ENCODE measurements at places on chromosomes 16 and 17.

GRCh38 chr17:37338847-37339246 is 36.9 kb upstream of the C17orf78 start:
- DNase-seq: no peak

GRCh38 chr17:28615260-28615940 is 1.4 kb upstream of the RSKR start:
- DNase-seq: no peak

DNA sequence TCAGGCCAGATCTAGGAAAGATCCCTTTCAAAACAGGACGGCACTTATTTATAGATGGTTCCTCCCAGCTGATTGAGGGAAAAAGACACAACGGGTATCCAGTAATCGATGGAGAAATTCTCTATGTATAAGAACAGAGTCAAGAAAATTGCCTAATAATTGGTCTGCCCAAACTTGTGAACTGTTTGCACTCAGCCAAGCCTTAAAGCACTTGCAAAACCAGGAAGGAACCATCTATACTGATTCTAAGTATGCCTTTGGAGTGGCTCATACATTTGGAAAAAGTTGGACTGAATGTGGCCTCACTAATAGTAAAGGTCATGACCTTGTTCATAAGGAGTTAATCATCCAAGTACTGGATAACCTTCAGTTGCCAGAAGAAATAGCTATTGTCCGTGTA is 5.9 kb downstream of the HPR start:
- DNase-seq: no peak

DNA sequence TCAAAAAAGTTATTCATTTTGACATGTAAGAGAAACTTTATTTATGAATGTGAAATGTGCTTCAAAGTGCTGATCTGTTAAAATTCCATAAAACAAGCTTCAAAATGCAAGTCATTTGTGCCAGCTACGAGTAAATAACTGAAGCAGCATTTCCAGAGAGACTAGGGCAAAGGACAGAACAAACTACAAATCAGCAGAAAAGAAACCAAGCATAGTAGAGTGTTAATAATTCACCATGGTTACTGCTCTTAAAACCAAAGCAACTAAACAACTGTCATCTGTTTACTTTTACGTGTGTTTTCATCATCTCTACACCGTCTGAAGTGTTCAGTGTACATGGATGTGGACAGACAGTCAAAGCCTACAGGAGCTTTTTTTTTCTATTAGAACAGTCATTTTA is 1.6 kb upstream of the ASPA start:
- no peak for DNase-seq

- no peak for DNase-seq
These were observed 130.8 kb upstream of the CHMP6 start for GRCh38 chr17:80860703-80861417.

DNA sequence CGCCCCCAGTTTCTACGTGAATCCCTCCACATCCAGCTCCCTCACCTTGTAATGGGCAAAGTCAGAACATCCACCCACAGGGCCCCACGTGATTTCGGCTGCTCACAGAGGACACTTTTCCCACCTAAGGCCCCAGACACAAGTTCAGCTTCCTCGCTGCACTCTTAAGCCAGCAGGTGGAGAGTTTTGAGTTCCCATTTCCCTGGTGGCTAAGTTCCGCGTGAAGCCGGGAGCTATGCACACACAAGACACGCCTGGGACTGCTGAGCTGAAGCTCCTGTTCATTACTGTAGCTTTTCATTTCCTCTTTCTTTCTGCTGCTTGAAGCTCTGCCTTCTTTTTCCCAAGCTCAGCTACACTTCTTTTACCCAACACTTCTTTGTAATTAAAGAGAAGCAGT is 273.8 kb downstream of the NPIPA8 start:
- no peak for DNase-seq

DNA sequence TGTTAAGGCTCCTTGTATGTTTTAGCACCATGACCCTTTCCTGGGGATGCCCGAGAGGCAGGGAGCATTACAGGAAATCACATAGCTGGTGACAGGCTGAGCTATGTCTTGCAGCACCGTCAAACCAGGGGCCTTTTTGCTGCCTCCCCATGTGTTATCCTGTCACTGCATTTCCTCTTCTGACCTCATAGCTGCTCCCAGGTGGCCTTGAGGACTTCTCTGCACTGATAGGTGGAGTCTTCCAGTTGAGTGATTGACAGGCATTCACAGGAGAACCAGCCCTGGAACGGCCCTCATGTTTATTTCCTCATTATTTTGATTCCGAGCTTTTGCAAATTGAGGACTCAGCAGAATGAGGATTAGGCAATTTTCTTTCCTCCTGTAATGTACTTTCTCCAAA is 349.6 kb downstream of the HAPSTR1 start:
- no peak for DNase-seq

GRCh38 chr17:8294814-8295316 is 335 bp downstream of the SLC25A35 start:
- no peak for DNase-seq

DNA sequence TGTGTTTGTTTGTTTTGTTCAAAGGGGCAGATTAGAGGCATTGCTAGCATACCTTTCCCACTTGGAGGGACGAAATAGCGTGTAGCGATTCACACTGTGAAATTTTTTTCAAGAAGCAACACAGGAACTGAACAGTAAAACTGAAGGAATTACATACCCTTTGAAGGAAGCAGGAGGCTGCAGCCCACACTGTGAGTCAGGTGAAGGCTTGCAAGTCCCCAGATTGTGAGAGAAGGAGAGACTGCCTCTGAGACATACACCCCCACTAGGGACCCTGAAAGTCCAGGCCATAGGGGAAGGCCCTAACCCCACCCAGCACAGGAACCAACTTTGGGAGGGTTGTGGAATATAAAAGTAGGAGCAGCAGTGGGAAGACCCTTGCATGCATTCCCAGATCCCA is 69.6 kb upstream of the HS3ST3A1 start:
- no peak for DNase-seq

DNA sequence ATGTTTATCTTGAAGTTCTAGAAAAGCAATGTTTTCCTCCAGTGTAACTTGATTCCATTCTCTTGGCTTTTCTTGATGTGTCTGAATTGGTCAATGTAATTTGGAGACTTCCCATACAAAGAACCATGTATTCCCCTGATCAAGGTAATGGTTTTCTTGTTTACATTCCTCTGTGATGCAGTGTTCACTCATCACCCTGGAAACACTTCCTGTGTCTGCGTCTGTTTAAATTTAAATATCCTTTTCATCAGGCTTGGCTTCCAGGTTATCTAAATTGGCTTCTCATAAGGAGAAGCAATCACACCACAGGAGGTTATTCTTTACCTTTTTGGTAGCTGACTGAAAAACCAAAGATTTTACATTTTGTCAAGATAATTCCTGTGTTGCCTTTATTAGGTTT is 237.3 kb upstream of the WSCD1 start:
- DNase-seq: no peak

DNA sequence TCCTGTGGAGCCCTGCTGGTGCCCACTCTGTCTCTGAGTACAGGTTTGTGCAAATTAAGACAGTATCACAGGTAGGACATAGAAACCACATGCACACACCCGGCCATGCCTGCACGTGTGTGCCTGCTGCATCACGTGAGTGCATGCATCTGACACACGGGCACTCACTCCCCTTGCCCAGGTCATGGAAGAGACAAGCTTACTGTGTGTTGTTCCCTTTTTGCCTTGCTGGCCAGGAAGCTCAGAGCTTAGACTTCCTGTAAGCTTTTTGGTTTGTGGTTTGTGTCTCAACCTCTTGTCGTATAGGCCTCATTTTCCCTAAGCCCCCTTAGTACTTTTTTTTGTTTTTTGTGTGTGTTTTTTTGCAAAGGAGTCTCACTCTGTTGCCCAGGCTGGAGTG is 25.0 kb downstream of the ZNF469 start:
- no peak for DNase-seq

- no peak for DNase-seq
These were observed 2.9 kb upstream of the ABCA10 start for GRCh38 chr17:69231521-69231920.

GRCh38 chr17:54666559-54666958 is 234.1 kb upstream of the TOM1L1 start:
- no peak for DNase-seq

DNA sequence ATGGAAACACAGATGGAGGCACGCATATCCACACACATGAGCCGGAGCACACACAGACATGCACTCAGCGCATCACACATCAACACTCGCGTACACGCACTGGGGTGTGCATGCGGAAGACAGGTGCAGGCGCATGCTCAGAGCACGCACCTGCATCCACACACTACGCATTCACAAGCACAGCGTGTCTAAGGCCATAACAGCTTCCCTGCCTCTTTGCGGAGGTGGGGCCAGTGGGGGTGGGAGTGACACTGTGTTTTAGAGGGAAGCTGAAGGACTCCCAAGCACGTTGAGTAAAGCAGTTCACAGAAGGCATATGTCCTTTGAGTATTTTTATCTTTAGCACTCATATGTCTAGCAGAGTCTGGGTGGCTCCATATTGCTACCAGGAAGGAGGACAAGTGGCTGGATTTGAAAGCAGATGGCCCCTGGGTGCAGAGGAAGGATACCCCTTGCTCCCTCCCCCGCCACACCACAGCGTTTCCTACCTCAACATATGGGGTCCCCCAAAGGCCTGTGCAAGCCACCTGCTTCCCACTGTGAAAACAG is 68.6 kb upstream of the TOB1 start:
- DNase-seq: no peak

DNA sequence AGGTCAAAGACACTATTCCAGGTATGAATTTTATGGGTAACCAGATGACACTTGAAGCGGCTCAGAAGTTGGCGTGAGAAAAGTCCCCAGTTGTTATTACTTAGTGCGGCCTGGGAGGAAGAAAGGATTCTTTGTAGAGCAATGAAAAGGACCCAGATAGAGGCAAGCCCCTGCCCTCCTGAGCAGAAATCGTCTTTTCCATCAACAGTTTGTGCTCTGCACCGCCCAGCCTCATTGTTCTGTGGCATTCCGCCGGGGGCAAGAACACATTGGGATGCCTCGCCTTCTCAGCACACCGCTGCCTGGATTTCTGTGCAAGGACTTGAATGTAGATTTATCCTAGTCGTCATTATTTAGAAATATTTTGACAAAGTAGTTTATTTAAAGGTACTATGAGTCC is 32.7 kb upstream of the CRHR1 start:
- no peak for DNase-seq

DNA sequence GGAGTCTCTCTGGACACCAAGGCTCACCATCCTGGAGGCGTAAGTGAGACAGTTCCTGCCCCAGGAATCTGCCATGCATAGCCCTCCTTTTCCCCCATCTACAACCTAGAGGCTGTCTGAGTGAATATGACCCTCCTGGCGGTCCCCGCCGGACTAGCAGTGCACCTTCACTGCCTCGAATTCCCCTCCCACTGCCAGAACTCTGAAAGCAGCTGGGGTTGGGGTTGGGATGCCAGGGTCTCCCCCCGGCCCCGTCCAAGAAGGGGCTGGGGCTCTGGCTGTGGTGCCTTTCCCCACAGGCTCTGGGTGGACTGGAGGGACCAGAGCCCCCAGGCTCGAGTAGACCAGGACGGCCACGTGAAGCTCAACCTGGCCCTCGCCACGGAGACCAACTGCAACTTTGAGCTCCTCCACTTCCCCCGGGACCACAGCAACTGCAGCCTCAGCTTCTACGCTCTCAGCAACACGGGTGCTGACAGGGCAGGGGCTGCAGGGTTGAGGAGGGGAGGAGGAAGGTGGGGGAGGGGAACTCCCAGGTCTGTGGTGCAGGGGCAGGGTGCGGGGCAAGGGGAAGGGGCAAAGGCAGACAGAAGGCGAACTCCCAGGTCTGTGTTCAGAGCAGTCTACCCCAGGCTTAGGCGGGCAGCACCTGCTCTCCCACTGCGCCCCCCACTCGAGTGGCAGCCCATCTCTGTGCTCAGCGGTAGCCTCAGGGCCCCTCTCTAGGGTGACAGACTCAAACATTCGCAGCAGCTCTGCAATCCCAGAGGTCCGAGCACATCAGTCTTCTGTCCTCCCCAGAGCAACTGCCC is 1.2 kb downstream of the ZACN start:
- peak; percentile 37 for DNase-seq

GRCh38 chr17:38898812-38899348 is 26.5 kb upstream of the LASP1NB start:
- peak; percentile 93 for DNase-seq

- DNase-seq: no peak
These were observed 19.2 kb upstream of the SMIM5 start for GRCh38 chr17:75614006-75614405.

Measured in stimulated activated CD4-positive, alpha-beta T cell treated with anti-CD3 and anti-CD28 coated beads, Interleukin-15, amount 100 ng/mL, for 24 hours (primary cell).